Lower lobe of right lung (tissue), 2 donors: ENCODE measurements at places on chromosomes 1 and 21. TPM values are rescaled to one million over a fixed set of nuclear protein-coding genes. Genes with fewer than 3 reads are reported as not detected.

The MUL1 gene
- 29.9 TPM for total RNA-seq

The C1orf116 gene
- total RNA-seq: 123 TPM

GRCh38 chr1:228765168-228765946 is 30.1 kb downstream of the RHOU start:
- DNase-seq: no peak

GRCh38 chr21:38954588-38955004 is 148.9 kb downstream of the ETS2 start:
- no peak for DNase-seq
